ENCODE measurements at places on chromosomes 7 and 10.

- DNase-seq, result no peak
Measured at GRCh38 chr10:116720668-116721546, 21.5 kb downstream of the HSPA12A start.

GRCh38 chr7:128727239-128727638 lies 11.9 kb upstream of the CALU start:
- no peak for DNase-seq

- no peak for DNase-seq
Measured at GRCh38 chr10:115931309-115931708, 341.7 kb downstream of the GFRA1 start.

- DNase-seq, result peak; percentile 58
Measured at GRCh38 chr10:17616403-17617030, 657 bp downstream of the HACD1 start.

- no peak for DNase-seq
Measured at GRCh38 chr10:131145756-131146155, 165.8 kb downstream of the TCERG1L start.

GRCh38 chr10:124599588-124600050 lies 138.0 kb downstream of the LHPP start:
- no peak for DNase-seq

- no peak for DNase-seq
Measured at GRCh38 chr10:38076687-38077086, 17.4 kb upstream of the ZNF37A start.

- no peak for DNase-seq
Measured at GRCh38 chr10:71264345-71265200, 52.2 kb downstream of the UNC5B start.

- DNase-seq, result no peak
Measured at GRCh38 chr7:116805100-116805544, 57.3 kb upstream of the CAPZA2 start.

DNA sequence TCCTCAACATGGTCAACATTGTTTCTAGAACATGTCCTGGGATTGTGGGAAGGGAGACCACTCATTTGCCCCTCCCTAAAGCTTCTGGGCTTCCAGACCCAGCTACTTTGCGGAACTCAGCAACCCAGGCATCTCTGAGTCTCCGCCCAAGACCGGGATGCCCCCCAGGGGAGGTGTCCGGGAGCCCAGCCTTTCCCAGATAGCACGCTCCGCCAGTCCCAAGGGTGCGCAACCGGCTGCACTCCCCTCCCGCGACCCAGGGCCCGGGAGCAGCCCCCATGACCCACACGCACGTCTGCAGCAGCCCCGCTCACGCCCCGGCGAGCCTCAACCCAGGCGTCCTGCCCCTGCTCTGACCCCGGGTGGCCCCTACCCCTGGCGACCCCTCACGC lies at the start of gene EPO:
Gene EPO (plus strand): TSS at position 190 of the 392 bp plus-strand sequence. CDS start 513 bp downstream, outside the sequence.
- no peak for DNase-seq

DNA sequence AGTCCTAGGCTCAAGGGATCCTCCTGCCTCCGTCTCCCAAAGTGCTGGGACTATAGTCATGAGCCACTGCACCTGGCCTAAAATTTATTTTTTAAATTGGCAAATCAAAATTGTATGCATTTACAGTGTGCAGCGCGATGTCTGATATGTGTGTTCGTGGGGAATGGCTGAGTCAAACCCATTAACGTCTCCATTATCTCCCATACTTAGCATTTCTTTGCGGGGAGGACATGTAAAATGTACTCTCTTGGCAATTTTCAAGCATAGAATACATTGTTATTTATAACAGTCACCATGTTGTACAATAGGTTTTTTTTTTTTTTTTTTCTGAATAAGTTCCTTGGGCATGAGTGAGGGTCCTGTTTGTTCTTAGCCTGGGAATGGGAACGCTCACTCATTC lies 3.8 kb downstream of the TMEM184A start:
- DNase-seq, result no peak

DNA sequence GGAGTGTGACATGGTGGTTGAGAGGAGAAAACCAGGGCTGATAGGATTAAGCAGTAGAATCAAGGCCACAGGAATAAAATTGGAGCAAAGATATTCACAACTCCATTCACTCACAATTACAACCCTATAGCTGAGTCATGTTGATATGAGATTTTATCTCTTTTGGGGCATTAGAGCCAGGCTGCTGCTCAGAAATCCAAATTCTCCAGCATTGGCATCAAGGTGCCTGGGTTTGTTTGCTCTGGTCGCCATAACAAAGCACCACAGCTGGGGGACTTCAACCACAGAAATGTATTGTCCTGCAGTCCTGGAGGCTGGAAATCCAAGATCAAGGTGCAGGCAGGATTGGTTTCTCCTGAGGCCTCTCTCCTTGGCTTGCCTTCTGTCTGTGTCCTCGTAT lies 52.5 kb upstream of the GRB10 start:
- no peak for DNase-seq

DNA sequence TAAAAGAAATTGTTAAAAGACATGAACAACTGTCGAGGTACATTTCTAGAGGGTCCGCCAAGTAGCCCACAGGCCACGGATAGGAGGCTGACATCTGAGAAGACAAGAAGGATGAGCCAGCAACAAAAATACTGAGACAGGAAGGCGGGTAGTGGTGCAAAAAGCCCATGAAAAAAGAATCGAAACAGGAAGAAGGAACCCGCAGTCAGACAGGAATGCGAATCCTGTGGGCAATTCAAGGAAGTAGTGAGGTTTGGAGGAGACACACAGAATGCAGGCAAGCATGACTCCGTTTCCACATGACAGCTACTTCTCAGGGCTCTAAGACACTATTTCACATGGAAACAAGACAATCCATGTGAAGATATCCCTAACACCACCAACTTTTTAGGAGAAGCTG lies 125.2 kb downstream of the DOCK4 start:
- no peak for DNase-seq

DNA sequence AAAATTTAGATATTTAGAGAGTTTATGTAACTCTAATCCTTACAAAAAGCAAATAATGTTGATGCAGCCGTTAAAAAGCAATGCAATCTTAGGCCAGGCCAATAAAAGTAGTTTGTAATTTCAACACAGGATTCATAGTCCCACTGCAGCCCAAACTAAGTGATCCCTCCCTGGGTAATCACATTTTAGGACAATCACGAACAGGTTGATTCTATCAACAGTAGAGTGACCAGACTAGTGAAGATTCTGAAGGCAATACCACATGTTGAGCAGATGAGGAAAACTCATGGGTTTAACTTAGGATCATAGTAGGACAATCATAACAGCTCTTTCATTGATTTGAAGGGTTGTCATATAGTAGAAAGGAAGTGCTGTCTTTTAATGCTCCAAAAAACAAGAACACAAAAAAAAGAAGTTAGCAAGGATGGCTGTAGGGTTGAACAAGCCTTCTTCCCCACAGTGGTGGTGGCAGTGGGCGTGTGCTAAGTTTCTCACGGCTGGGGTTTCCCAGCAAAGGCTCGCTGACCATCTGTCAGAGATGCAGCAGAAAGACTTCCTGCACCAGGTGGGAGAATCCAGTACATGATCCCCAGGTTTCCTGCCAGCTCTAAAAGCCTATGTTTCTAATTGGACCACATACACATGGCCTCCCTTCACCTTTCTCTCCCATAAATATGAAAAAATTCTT lies 212.2 kb downstream of the CHRM2 start:
- no peak for DNase-seq

- DNase-seq, result no peak
Measured at GRCh38 chr10:112434988-112435619, 11.6 kb downstream of the ZDHHC6 start.

- DNase-seq, result no peak
Measured at GRCh38 chr7:36372156-36372555, 17.5 kb upstream of the ANLN start.

DNA sequence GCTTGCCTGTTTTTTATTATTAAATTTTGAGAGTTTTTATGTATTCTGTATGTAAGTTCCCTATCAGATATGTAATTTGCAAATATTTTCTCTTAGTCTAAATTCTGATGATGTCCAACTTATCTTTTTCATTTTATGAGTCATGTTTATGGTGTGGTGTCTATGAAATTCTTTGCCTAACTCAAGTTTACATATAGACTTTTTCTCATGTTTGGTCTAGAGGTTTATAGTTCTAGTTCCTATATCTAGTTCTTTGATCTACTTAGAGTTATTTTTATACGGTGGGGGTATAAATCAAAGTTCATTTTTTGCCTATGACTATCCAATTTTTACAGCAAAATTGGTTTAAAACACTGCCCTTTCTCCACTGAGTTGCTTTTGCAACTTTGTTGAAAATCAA lies 26.3 kb upstream of the CCDC7 start:
- no peak for DNase-seq

- DNase-seq, result no peak
Measured at GRCh38 chr10:87973635-87974034, 110.2 kb downstream of the PTEN start.

- DNase-seq, result no peak
Measured at GRCh38 chr7:83925860-83926259, 268.7 kb downstream of the SEMA3A start.

DNA sequence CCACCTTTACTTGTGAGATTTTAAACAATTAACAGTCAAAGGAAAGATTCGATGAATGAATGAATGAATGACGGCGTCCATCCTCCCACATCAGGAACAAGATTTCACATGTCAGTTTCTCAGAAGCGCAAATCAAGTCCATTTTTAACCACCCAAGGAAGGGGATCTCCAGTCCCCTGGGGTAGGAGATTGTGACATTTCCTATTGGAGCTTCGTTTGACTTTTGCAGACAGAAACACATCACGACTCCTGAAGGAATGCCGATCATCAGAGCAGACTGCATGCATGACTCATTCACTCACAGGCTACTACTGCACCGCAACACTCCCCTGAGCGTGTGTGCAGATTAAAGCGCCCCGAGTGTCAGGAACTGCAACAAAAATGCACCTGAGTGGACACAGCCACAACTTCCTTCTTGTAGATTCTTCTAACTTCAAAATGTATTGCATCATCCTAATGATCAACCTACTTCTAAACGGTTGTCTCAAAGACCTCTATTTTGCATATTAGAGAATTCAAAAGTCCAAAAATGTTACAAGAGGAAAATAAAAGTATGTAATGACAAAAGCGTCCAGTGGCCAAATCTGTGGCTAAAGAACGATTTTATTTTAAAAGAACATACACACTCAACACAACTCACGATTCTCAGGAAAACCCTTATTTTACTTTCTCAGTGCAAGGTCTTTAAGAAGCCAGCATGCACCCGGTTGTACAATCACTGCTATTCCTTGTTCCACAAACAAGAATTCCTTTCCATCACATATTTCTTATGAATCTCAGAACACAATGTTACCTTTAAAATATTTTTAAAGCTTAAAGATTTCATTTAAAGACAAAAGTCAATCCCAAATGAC lies 172.6 kb downstream of the FAM107B start:
- no peak for DNase-seq

- DNase-seq, result no peak
Measured at GRCh38 chr7:51589111-51589510, 272.5 kb upstream of the COBL start.

GRCh38 chr10:130745251-130745650 lies 566.3 kb downstream of the TCERG1L start:
- DNase-seq, result no peak

GRCh38 chr10:12156367-12157123 lies 27.1 kb downstream of the SEC61A2 start:
- no peak for DNase-seq

GRCh38 chr7:73704640-73705550 lies 14.6 kb downstream of the STX1A start:
- DNase-seq, result no peak

GRCh38 chr7:133948588-133948987 lies 178.6 kb upstream of the LRGUK start:
- no peak for DNase-seq

DNA sequence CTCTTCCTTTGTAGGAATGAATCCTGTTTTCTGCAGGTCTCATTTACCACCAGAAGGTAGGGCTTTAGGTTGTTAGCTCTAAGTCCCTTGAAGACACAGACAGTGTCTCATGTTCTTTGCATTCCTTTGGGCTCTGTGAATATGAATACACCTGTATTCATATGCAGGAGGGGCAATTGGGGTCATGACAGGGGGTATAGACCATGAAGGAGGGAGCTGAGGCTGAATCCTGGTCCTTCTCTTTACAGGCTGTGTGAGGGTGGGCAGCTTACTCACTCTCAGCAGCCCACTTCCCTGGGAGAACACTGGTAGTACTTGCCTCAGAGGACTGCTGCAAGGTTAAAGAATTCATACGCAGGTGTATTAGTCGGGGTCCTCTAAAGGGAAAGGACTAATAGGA lies 267.2 kb upstream of the MGMT start:
- no peak for DNase-seq

- DNase-seq, result no peak
Measured at GRCh38 chr10:6153845-6154244, 48.9 kb upstream of the PFKFB3 start.

DNA sequence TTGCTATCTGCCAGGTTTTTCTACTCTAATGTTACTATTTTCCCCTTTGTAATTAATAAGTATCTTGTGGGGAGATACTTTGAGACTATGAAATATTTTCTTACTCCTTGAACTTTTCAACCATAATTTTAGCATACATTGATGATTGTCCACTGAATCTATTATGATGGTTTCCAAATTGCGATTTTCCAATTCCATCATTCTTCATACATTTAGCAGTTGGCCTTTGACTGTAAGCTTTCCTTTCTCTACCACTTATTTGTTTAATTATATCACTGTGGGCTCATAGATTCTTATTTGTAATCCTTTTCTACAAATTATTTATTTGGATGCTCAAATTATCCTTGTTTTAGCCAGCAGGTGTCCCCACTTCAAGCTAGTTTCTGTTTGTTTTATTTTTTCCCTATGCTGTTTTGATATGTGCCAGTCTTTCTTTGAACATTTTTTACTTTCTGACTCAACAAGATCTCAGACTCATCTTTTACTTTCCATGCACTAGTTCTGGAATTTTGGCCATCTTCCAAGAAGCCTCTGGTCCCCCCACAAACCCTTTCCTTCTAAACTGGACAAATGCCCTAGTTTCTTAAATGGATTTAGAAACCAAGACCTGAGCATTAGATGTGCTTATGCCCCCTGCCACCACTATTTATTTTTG lies 11.4 kb upstream of the MRPS16 start:
- no peak for DNase-seq

GRCh38 chr7:36736899-36737211 lies 12.6 kb upstream of the AOAH start:
- no peak for DNase-seq

DNA sequence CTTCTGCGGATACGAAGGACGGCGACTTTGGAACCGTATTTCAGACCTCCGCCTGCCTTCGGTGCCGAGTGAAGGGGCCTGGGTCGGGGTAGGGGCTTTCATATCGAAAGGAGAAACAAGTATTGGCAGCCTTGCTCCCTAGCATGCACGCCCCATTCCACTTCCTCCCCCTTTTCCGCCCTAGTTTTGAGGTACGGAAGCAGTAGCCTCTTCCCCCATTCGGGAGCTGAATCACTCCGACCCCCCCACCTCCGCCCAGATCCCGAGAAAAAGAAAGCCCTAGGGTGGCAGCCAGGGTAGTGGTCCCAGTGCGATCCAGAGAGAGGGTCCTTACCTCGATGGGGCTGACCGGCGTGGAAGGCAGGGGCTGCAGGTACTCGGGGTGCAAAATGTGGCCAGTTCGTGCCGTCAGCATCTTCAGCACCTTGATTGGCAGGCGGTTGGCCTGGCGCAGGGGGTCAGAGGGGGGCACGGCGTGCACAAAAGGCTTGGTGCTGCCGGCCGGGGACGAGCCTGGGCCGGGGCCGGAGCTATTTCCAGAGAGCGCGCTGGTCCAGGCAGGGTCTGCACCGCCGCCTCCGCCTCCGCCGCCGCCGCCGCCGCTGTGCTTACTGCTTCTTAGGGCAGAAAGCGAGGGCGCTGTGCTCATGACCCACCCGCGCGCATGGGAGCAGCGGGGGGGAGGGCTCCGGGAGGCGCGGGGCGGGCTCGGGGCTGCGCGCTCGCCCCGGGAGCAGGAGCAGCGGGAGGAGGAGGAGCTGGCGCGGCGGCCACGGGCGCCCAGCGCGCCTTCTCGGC lies 594 bp downstream of the ZNF503 start:
- DNase-seq, result peak; percentile 56
